ENCODE measurements at places on chromosomes 4 and X. TPM values are rescaled to one million over a fixed set of nuclear protein-coding genes. Genes with fewer than 3 reads are reported as not detected.

DNA sequence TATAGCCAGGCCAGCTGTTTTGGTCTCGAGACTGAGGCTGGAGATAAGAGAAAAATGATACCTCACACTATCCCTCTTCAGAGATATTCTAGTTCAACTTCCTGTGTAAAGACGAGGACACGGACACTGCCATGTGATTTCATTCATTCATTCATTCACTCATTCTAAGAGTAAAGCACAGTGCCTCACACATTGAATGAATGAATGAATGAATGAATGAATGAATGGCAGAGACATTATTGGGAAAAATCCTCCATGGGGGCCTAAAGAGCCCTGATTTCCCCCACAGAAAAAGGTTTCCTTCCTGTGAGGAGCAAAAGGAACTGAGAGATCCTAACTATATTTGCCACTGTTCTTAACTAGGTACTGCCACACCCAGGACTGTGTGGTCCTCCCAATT lies 183.4 kb upstream of the MAP3K15 start:
- DNase-seq, result no peak

DNA sequence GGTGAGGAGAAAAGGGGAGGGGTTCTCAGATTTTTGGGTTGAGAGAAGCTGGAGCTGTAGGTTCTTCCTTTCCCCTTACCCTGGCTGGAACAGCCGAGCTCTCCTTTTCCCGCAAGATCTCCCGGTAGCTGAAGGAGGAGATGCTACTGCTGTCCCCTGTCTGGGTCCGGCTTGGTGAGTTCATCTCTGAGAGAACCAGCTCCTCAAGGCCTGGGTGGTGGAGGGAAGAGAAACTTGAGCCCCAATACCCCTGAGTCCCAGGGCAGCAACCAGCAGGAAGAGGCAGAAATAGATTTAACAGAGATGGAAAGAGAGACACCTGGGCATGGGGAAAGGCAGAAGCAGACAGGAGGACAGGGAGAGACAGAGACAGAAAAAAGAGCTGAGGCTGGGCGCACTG lies 6.6 kb upstream of the KCND1 start:
- no peak for DNase-seq

DNA sequence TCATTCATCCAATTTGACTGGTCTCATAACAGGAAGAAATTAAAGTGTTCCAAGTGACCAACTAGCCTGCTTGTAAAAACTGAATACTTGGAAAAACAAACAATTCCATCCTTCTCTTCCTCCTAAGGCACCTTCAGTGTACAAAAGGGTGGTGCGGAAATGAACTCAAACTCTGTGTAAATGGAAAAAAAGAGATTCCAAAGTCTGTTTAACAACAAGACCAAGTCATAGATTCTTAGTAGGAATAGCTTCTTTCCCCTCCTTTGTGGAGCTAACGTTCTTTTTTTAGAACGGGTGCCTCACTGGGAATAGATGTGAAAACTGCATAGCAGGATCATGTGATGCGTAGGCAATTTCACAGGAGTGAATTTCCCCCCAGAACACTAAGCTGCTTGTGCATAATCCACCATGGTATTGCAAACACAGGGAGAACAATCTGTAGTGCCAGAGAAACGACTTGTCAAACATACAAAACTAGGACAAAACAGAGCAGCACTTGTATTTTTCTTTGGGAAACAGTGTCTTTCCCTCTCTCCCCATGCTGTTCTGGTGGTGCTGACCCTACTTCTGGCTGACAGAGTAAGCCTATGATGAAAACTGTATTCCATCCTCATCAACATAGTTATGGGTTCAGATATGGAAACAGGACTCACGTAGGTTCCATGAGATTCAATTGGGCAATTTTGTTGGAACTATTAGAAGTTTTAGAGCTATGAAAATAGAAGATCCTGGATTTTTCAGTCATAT lies 13.2 kb upstream of the SOD3 start:
- peak; percentile 21 for DNase-seq

- DNase-seq, result no peak
Observed at GRCh38 chrX:155259752-155260151, 4.5 kb downstream of the RAB39B start.

GRCh38 chr4:168384437-168385141 lies 66.0 kb upstream of the DDX60 start:
- DNase-seq, result peak; percentile 42

DNA sequence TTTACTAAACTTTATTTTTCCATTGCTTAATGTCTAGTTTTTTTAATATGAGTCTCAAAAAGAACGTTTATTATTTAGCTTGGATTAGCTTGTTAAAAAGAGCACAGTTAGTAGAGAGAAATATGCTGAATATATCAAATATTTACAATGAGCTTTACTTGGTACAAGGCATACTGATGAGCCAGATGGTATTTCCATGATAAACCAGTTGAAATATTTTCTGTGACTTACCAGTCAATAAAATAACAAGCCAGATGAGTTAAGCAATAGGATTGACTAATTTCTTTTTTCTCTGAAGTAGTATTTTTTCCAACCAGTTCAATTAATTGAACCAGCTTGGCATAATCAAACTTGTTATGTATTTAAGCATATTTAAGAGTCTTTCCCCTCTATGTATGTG lies 134.1 kb downstream of the KLHL34 start:
- DNase-seq, result peak; percentile 1

DNA sequence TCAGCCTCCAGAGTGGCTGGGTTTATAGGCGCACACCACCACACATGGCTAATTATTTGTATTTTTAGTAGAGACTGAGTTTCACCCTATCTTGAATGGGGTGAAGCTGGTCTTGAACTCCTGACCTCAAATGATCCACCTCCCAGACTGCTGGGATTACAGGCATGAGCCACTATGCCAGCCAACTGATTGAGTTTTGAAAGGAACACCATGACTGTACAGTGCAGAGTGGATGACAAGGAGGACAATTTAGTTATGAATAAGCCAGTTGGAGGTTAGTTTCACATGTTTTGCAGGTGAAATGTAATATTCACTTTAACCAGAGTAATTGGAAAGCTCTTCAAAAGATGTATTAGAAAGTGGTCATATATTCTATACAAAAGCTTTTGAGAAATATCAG lies 60.8 kb downstream of the PCDH18 start:
- peak; percentile 7 for DNase-seq

DNA sequence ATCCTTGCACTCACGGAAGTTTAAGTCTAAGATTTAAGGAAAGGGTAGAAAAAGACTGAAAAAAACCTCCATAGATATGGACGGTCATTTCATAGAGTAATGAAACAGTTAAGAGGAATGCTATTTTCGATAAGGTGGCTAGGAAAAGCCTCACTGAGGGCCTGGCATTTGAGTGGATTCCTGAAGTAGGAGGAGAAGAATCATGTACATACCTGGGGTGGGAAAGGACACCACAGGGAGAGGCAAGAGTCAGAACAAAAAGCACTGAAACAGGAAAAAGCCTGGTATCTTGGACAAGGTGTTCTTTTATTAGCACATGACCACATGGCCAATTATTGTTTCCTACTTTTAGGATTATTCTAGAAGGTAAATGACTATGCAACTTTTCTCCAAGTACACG lies 547.2 kb upstream of the DIPK2B start:
- no peak for DNase-seq

GRCh38 chrX:10649265-10649664 lies 28.9 kb upstream of the MID1 start:
- no peak for DNase-seq

DNA sequence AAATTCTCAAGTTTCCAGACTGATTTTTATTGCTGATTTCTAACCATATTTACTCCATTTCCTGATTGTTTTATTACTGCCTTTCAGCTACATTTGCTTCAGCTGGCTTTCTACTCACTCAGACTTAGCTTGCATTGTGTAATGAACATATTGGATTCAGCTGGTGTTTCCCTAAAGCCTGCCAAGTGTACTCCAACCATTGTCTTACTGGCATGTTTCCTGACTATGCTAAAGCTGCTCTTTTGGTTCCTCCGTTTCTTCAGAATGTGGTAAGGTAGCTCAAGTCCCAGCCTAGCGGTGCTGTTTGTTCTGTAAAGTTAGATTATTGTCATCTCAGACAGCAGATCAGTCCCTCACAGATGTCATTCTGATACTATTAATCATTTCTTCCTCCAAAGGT lies 53.1 kb upstream of the GLRA2 start:
- DNase-seq, result no peak

GRCh38 chr4:148946271-148946670 lies 504.1 kb upstream of the NR3C2 start:
- peak; percentile 2 for DNase-seq

- DNase-seq, result no peak
Observed at GRCh38 chr4:185729391-185729804, 82.6 kb downstream of the SORBS2 start.

DNA sequence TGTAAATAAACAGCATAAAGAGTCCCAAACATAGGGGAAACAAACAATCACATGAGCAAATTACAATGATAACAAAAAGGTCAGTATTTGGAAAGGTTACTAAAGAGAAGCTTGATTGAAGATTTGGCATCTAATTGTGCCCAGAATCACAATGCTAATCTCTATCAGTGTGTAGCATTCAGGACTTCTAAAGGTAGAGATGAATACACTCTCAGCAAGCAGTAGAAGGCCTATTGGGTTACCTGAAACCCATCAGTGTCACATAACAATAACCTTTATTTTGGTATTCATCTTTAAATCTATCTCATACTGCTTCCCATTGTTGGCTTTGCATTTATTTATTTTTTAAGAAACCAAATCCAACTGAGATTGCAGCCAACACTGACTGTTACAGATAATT lies 319.5 kb downstream of the ACTRT1 start:
- no peak for DNase-seq

DNA sequence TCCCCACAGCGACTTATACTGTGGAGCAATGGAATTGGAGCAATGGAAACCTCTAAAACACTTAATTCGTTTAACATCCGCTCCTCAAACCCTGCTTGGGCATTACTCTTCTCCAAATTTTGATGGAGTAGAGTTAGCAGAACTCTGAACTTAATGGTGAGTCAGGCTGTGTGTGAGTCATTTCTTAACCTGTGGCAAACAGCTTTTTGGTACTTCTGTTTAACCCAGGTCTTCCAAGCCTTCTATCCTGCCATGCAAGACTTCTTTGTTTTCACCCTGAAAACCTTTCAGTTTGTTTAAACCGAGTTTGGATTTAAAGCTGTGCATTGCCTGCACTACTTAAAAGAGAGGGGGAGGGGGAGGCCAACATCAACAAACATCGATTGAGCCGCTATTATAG lies 3.6 kb upstream of the AMOT start:
- DNase-seq, result no peak

GRCh38 chr4:173537613-173538147 lies 7.7 kb upstream of the HAND2 start:
- DNase-seq, result no peak

DNA sequence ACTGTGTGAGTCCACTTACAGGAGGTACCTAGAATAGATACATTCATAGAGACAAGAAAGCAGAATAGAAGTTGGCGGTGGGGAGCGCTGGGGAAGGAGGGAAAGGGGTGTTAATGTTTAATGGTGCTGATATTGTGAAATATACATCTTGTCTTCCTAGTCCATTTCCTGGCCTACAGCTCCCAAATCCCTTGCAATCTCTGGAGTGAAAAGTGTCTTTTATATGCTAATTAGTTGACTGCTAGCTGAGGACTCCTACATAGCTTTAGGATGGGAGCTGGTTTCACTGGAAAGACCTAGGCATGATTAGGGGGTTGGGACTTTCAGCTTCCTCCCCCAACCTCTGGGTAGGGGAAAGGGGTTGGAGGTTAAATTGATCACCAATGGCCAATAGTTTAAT lies 36.0 kb downstream of the FUNDC1 start:
- DNase-seq, result no peak

GRCh38 chr4:152101556-152102435 lies 341.0 kb upstream of the GATB start:
- peak; percentile 83 for DNase-seq

DNA sequence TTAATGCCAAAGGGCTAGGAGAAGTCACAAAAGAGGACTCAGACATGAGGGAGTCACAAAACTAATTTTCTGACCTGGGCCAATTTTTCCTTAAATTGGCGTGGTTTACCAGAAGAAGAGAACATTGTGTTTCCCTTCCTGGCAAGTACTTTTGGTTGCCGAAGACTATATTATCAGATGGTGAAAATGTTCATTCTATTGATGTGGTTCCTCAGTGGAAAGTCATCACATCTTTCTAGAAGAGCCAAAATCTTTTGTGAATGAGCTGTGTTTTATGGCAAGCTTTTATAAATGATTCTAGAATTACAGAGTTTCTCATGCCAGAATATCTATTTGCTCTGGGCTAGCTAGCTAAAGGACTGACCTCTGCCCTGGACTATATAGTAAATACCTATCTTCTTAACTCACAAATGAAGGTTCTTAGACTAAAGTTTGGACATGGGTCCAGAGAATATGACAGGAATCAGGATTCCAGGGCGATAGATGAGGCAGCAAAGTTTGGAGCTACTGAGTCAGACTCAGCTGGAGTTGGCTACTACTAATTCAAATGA lies 288.9 kb downstream of the IL1RAPL2 start:
- DNase-seq, result peak; percentile 84

DNA sequence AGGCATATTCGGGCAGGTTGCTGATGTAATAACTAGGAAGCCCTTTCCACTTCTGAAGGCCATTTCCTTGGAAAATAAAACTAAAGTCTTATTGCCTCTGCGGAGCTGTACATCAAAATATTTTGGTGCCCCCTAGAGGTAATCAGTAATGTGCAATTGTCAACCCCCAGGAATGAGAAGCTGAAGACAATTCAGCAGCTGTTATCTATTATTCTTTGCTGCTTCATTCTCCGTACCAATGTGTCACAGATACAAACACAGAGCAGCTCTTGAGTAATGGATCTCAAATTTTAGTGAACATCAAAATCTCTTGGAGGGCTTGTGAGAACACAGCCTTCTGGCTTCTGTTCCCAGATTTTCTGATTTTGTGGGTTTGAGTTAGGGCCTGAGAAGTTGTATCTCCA lies 3.5 kb upstream of the SLIT2 start:
- DNase-seq, result peak; percentile 85

DNA sequence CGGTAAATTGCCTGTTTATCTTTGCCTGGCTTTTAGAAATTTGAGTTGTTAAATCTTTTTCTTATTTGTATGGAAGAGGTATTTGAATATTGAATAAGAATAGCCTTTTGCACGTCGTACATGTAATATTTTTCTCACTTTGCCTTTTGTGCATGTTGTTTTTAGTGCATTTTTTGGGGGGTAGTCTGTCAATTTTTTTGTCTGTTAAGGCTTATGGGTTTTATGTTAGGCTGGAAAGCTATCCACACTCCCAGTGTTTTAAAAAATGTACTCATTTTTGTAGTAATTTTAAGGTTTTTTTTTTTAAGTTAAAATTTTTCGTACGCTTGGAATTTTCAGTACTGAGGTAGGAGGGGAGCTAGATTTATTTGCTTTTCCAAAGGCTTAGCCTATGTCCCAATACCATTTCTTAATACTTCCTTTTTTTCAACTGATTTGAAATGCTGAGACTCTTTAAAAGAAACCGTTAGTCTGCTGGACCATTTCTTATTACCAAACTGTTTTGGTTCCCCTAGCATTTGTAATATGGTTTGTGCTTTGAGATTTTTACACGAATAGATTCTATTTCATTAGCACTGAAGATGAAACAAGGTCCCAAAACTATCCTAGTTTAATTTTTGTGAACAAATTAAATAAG lies 1.3 kb downstream of the HERC5 start:
- DNase-seq, result no peak

GRCh38 chr4:39609454-39609931 lies 29.2 kb downstream of the SMIM14 start:
- DNase-seq, result no peak

Gene CC2D2A
- 26.5 TPM for total RNA-seq

Gene CPLX1
- total RNA-seq, result not detected

Gene OPHN1
- 8.3 TPM for total RNA-seq

Gene RADX
- 1.7 TPM for total RNA-seq

Gene ZNF827
- total RNA-seq, result 4.4 TPM

Gene PPP1R2C
- not detected for total RNA-seq

Gene PRRG1
- 6.2 TPM for total RNA-seq

Gene GPR82
- not detected for total RNA-seq

Gene FABP2
- not detected for total RNA-seq

Gene PPEF1
- under 0.01 TPM for total RNA-seq

All from fibroblast of lung (primary cell).